ENCODE measurements at places on chromosomes 6 and 20. TPM values are rescaled to one million over a fixed set of nuclear protein-coding genes. Genes with fewer than 3 reads are reported as not detected.

Gene AGPAT4
- 17.3 TPM for polyA plus RNA-seq

Gene ZFP64
- polyA plus RNA-seq, result 23.2 TPM

- no peak for DNase-seq
Observed at GRCh38 chr20:15485519-15485918, 1087.7 kb downstream of the KIF16B start.

- DNase-seq, result no peak
Observed at GRCh38 chr20:1467082-1467354, 369 bp upstream of the NSFL1C start.

DNA sequence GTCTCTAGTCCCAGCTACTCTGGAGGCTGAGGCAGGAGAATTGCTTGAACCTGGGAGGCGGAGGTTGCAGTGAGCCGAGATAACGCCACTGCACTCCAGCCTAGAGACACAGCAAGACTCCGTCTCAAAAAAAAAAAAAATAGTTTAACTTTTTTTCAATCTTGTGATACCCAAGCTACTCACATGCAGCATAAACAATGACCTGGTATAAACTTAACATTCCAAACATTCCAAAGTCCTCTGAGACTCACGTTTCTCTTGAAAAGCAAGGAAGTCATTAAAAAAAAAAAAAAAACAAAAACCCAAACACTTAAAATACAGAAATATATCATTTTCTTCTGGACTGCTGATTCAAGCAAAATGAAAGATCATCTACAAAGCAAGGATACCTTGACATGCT is 14.3 kb downstream of the CRNKL1 start:
- no peak for DNase-seq

DNA sequence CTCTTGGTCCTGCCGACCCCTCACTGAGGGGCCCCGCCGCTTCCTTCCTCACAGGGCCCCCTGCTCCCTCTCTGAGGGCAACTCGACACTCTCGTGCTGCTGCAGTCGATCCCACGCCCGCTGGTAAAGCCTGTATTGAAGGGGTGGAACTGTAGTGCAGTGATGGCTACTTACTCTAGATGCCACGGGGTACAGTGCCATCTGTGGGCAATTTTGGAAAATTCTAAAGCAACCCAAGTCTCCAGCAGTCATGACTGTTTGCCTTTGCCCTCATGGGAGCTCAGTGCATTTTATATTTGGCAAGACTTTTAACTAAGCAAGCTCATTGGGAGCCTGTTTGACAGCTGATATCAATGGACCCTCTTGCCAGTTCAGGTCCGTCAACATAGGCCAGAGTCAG is 6.5 kb upstream of the C6orf136 start:
- no peak for DNase-seq

Data from left renal cortex interstitium (tissue), 4 donors.